ENCODE measurements at places on chromosomes 12 and 14.

DNA sequence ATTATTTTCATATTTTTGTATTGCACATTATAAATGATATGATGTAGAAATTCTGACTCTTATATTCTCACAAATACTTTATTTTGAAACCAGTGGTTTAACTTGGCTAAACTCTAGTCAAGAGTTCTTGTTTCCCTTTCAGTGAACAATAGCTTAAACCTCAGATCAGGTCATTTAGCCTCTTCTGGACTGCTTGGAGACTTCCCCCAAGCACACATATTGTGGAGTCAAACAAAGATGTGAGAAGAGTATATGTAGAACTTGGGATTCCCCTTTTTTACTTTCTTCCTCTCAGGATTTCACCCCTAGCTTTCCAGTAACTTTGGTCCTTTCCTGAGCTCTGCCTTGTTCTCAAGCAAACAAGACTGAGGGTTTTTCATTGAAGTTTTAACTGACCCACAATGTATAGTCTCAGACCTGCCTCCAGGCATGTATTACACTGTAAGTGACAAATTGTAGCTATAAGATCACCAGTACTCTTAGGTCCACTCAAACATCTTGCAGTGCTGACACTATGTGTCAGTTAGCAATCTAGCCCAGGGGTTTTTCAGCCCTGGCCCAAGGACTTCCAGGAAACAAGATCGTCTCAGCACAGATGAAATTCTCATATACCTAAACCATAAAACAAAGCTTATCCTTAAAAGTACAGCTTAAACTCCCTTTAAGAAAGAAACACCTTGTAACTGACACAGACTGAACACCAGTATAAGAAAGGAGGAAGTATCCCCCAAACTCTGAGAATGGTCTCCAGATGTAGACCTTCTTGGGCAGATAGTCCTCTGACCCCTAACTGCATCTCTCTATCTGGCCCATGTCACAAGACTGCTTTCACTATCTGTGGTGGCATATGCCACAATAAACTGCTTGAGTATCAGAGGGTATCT is 98.6 kb downstream of the SLC6A15 start:
- no peak for DNase-seq

DNA sequence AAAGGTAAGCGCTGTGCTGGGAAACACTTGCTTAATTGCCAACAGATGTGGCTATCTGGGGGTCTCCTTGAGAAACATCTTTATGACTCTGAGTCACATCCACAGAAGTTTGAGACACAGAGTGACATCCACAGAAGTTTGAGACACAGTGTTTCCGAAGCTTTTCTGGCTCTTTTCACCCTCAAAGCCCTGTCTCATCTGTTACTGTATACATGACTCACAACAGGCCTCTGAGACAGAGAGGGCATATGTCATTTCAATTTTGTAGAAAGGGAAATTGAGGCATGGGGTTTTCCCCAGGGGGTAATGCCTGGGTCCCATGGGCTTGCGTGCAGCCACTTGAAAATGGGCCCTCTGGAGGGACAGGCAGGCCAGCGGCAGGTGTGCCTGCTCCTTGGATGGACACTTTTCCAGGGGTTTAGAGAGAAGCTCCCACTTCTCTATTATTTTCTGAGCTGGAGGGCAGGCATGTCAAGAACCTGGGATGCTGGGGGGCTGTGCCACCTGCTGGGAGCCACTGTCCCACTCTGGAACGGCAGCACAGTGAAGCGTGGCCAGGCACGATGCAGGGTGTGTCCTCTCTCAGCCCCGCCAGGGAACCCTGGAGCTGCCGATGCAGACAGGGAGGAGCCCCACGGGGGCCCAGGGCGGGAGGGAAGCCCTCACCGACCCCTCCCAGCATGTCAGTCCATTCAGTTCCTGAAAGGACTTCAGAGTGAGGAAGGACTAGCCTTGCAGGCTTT is 111.3 kb upstream of the FKBP4 start:
- DNase-seq: no peak

- no peak for DNase-seq
Measured at GRCh38 chr12:262817-263216, at the start of gene SLC6A13. Gene SLC6A13 (minus strand): TSS chr12:262836. CDS start chr12:260052, 2,784 bp downstream.

DNA sequence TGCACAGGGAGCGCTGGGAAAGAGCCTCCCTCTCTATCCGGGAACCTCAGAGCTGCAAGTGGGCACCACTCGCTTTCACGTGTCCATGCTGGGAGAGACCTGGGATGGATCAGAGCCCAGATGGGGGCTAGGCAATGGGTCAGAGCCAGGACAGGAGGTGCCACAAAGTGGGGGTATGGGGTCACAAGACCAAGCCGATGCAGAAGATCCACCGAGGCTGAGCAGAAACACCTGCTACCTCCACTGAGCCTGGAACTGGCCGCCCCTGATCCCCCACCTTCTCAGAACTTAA is 180.9 kb upstream of the SFSWAP start:
- no peak for DNase-seq

DNA sequence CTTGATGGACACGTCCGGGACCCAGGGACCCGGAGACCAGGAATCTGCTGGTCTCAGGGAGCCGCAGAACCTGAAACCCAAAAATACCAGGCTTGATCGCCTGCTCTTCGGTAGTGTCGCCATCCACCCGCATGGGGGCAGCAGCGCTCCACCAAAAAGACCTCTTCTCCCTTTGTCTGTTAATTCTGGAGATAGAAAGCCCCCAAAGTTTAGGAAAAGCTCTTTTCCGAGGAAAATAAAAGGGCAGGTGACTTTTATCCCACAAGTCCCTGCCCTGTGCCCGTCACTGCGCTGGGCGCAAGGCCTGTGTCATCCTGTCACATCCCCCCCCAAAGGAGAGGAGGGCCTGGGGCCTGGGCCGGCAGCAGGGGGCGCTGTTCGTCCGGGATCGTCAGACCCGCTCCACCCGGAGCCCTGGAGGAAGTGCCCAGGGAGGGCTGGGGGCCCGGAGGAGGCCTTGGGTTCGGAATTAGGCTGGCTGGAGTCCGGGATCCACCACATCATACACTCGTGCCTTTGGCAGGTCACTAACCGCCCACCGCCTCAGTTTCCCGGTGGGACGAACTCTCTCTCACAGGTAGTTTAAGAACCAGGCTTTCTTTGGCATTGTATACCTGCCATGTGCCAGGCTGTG is 31.9 kb downstream of the DAD1 start:
- no peak for DNase-seq

- DNase-seq: no peak
Measured at GRCh38 chr12:9347328-9348127, 139.3 kb upstream of the PZP start.

DNA sequence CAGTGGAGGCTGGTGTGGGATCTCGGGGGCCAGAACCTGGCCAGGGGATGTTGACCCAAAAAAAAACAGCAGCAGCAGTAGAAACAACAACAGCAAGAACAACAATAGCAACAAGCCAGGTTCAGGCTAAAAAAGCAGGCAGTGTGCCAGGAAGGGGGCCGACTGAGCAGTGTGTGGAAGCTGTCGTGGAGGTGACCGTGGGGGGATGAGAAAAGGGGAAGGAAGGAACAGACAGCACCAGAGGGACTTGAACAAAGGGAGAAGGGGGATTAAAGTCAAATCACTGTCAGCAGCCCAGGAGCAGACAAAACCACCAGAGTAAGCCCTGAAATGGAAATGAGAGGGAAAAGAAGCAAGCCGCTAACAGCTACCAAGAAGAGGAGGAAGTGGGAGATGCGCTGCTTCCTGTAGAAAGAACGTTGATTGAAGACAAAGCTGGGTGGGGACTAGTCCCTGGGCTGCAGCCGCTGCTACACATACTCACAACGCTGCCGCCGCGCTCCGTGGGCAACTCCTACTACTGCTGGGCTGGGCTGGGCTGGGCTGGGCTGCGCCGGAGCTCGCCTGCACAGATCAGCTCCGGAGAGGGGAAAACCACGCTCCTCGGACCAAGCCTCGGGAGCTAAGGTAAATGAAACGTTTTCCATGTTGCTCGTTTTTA is at the start of gene GNG2:
Gene GNG2, plus strand, starts transcription at position 449 of the 661 bp plus-strand sequence. CDS start 90,067 bp downstream, outside the sequence.
- no peak for DNase-seq

DNA sequence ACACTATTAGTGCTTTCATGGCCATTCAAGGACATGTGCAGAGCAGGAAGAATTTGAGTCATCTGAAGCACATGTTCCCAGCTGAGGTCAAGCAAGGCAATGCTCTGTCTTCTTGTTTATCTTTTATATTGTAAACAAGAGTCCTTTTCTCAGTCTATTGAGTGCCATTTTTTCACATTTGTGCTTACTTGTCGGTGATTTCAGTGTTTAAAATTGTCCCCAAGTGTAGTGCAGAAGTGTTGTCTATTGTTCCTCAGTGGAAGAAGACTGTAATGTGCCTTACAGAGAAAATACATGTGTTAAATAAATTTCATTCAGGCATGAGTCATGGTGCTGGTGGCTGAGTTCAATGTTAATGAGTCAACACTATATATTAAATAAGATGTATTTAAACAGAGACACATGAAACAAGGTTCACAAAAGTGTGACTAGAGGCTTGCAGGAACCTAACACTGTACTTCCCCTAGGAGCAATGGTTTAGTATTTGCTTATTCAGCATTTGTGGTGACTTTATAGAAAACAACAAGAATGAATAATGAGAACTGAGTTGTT is 391.1 kb downstream of the LRIG3 start:
- peak; percentile 52 for DNase-seq

DNA sequence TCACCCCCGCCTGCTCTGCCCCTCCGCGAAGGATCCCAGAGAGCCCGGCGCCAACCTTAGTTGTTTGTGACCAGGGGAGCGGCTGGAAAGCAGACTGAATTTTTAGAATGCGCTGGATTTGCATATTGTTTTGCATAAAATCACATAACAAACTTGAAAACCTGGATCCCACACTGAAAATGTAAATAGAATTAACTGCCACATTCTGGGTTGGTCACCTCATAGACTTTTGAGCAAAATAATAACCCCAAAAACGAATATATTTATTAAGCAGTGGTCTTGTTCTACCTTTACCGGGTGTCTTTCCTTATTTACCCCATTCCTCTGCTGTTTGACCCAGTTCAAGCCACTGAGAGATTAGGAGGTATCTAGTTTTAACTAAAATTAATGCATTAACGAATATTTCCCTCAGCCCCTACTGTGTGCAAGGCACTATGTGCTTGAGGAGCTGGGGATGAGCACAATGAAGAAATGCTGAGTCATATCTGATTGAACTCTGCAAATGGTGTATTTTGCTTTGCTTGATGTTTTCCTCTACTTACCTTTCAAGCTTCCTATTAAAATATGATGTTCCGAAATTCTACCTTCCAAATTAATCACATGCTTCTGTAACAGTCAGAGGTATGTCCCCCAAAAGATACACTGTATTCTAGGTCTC is 438 bp upstream of the EGLN3 start:
- no peak for DNase-seq

- DNase-seq: no peak
Measured at GRCh38 chr14:102926104-102926503, 3.6 kb downstream of the AMN start.

Data from non-pigmented ciliary epithelial cell (primary cell).